ENCODE measurements at places on chromosomes 16 and 17. TPM values are rescaled to one million over a fixed set of nuclear protein-coding genes. Genes with fewer than 3 reads are reported as not detected.

ARL2BP gene
- 35.4 TPM for total RNA-seq

SLC4A1 gene
- not detected for total RNA-seq

GPRC5B gene
- 1.7 TPM for total RNA-seq

SECTM1 gene
- total RNA-seq = 5.7 TPM

NUDT16L1 gene
- 31.7 TPM for total RNA-seq

CD300H gene
- not detected for total RNA-seq

ZMYND15 gene
- total RNA-seq = 0.25 TPM

KCNJ12 gene
- total RNA-seq = not detected
